ENCODE measurements at places on chromosomes 3 and 15. TPM values are rescaled to one million over a fixed set of nuclear protein-coding genes. Genes with fewer than 3 reads are reported as not detected.
A peak's percentile ranks its signal among the peaks of the same experiment; 100 is the strongest.

DNA sequence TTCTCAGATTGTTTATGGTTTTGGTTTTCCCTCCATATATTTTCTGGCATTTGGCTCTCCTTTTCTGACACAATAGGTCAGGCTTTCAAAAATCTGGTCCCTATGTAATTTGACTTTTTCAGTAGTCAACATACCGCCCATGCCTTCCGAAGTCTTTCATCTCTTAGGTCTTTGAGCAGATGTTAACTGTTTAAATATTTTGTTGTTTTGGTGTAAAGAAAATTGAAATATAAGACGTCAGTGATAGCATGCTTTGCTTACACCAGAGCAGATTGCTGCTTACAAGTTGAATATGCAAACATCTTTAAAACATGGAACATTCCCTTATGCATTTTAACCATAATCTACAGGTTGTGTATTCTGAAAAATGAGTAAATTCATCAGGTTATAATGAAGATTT lies 233.0 kb downstream of the PTPRG start:
- no peaks in the 10 kb centered on the region for H3K4me1 ChIP-seq
- H3K27ac ChIP-seq, result no peak overlapping the region
- H3K36me3 ChIP-seq, result no peaks in the 10 kb centered on the region
- DNase-seq, result no peak
- H3K27me3 ChIP-seq, result no peaks in the 10 kb centered on the region

DNA sequence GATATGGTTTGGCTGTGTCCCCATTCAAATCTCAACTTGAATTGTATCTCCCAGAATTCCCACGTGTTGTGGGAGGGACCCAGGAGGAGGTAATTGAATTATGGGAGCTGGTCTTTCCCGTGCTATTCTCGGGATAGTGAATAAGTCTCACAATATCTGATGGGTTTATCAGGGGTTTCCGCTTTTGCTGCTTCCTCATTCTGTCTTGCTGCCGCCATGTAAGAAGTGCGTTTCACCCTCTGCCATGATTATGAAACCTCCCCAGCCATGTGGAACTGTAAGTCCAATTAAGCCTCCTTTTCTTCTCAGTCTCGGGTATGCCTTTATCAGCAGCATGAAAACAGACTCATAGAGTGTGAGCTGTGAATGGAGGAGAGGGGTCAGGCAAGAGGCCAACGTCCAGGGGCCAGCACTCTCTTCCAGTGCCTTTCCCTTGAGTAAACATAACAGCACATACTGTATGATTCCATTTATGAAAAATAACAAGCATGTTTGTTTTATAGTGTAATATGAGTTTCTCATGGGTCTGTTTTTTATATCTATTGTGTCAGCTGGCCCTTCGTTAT lies 16.3 kb upstream of the LCTL start:
- no peaks in the 10 kb centered on the region for H3K36me3 ChIP-seq
- H3K27me3 ChIP-seq, result no peaks in the 10 kb centered on the region
- H3K4me1 ChIP-seq, result peaks cover 7% of the 10 kb centered on the region
- DNase-seq, result no peak

Gene TMC3
- not detected for total RNA-seq

- H3K4me1 ChIP-seq, result no peaks in the 10 kb centered on the region
- no peak overlapping the region for H3K27ac ChIP-seq
- DNase-seq, result no peak
- H3K27me3 ChIP-seq, result no peaks in the 10 kb centered on the region
- H3K4me3 ChIP-seq, result no peak overlapping the region
Measured at GRCh38 chr3:186070550-186070949, 38.3 kb downstream of the ETV5 start.

- H3K36me3 ChIP-seq, result no peaks in the 10 kb centered on the region
- no peak for DNase-seq
- H3K27me3 ChIP-seq, result no peaks in the 10 kb centered on the region
- H3K4me1 ChIP-seq, result peaks cover 48% of the 10 kb centered on the region
- H3K27ac ChIP-seq, result peak overlapping the region; percentile 97
- peak overlapping the region; percentile 87 for H3K4me3 ChIP-seq
Measured at GRCh38 chr15:31328428-31328968, 1.9 kb downstream of the KLF13 start.

- H3K27ac ChIP-seq, result no peak overlapping the region
- H3K4me1 ChIP-seq, result no peaks in the 10 kb centered on the region
- no peaks in the 10 kb centered on the region for H3K36me3 ChIP-seq
Measured at GRCh38 chr3:127851899-127852298, 29.6 kb upstream of the MGLL start.

GRCh38 chr15:66100761-66101160 lies 152.8 kb downstream of the MEGF11 start:
- H3K27ac ChIP-seq, result no peak overlapping the region
- no peaks in the 10 kb centered on the region for H3K4me1 ChIP-seq
- no peak for DNase-seq

DNA sequence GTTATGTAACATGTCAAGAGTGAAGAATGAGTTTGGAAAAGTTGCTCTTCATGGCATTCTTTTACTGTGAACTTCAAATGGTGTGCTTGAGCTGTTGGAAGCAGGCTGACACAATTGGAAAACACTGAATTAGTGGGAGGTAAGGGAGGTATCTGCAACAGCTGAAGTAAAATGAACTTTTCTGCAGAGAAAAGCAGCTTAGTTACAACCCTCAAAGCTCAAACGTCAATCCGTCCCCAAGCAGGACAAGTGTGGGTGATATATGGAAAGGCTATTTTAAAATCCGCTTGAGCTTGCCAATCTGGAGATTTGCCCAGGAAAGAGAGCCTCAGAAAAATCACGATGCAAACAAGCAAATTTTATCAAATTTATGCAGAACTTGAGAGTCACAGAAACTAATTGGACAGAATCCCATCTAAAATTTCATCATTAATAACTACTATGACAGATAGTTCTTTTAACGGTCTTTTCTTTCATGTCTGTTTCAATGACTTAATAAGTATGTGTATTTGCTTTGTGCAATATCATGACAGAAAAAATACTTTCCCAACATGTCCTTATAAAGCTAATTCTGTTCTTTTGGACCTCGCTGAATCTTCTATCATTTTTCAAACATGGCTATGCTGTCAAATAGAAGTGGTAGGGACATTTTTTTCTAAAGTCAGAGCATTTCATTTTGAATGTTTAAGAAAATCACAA lies 266.6 kb upstream of the SLITRK3 start:
- DNase-seq, result no peak
- no peaks in the 10 kb centered on the region for H3K36me3 ChIP-seq
- no peak overlapping the region for H3K27ac ChIP-seq
- no peaks in the 10 kb centered on the region for H3K27me3 ChIP-seq
- no peak overlapping the region for H3K4me3 ChIP-seq
